Stimulated activated CD4-positive, alpha-beta T cell treated with anti-CD3 and anti-CD28 coated beads, TNF-alpha, amount 100 ng/mL, for 48 hours (primary cell): ENCODE measurements at places on chromosomes 2 and 18.

DNA sequence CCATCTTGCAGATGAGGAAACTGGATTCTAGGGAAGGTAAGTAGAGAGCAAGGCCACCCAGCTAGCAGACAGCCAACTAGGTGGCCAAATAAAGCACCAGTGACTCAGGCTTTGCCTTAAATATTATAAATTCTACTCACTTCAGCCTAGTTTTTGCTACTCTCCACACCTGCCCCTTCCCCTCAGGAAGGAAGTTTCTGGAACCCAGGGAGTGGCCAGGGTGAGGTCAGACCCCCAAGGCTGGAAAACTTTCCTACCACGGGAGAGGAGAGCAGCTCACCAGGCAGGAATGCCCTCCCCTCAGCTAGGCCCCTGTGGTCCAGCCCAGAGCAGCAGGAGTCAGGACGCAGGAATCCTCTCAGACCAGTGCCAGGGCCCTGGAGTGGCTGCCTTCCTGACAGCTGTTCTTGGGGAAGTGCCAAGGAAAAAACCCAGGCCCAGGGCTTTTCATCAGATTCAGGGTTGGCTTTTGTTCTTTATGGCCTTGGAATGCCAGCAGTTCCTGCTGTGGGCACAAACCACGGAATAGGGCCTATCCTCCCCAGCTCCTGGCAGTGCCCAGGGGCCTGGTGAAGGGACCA lies 5.1 kb upstream of the PAX8 start:
- DNase-seq: no peak

DNA sequence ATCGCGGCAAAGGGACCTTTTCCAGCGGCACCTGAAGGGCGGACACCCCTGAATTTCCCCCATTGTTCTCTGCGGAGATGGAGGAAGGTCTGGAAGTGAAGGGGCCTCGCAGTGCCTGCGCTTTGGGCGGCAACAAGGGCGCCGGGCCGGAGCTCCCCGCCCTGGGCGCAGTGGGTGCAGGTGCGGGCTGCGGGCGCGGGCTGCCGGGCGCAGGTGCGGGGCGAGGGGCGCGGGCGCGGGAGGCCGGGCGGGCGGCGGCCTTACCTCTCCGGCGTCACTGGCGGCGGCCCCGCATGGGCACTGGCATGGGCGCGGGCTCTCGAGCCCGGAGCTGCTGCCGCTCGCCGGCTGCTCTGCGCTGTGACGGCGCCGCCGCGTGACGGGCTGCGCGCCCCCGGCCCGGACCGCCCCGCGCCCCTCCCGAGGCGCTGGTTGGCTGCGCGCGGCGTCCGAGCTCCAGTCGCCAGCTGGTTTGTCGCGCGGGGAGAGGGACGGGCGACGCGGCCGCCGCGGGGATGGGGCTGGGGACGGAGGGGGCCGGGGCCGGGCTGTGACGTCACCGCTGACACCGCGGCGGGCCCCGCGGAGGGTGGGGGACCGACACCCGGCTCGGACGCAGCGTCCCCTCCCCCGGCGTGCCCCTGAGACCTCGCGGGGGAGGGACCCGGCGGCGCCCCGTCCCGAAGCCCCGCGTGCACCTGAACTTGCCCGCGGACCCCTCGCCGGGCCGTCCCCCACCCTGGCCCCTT lies at the start of gene KIF1A:
TSS of gene KIF1A (minus strand) at position 362 of the 749 bp plus-strand sequence. CDS start 22,467 bp downstream, outside the sequence.
- no peak for DNase-seq

DNA sequence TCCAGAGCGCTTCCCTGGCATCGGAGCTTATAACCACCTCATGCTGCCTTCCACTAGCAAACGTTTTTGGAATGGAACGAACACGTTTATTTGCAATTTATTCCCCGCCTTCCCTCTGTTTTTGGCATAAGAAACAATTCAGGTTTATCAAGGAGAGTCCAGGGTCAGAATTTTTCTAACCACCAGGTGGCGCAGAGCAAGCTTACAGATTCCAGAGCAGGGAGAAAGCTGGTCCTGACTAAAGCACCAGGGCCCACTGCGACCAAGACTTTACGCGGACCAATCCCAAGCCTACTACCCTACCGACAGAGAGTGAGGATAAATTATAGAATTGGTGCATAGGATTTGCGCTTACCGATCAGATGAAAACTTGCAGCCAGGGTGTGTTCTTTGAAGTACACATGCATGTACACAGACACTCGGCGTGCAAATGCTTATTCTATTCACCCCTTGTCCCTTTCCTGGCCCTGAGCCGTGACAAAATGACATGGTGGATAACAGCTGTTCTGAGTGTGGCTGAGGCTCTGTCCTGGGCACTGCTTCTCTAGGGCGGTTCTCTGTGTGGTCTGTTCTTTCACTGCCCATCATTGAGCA lies 34.7 kb downstream of the NAPG start:
- DNase-seq: peak; percentile 53

DNA sequence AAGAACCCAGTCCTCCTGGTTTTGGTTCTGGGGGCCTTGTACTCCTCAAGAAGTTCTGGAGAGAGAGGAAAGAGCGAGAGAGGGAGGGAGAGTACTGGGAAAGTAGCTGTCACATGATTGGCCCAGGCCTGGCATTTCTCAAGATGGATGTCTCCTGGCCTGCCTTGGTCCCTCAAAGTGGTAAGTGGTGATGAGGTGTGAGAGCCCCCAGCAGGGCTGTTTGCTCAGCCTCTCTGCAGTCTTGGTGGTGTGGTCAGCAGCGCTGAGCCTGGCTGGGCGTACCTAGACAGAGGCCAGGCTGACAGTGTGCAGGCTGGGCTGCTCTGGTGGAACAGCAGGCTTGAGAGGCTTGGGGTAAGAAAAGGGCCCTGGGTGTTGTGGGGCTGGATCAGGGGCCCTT lies 2.5 kb downstream of the SPEG start:
- no peak for DNase-seq

DNA sequence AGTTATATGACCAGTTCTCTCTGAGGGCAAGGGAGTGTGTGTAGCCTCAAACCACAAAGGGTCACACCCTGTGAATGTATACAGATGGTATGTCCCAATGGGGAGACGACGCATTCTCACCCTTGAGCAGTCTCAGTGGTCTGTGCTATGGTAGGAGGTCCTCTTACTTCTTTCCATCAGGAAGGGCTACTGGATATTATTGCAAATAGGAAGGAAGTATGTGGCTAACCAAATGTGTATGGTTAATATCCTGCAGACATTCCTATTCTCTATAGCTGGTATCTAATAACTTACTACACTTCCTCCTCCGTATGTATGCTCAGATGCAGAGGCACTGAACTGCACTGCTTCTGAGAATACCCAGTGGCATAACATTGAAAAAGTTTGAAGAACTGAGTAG lies 306.7 kb upstream of the CCDC68 start:
- DNase-seq: no peak

- DNase-seq: no peak
Measured at GRCh38 chr2:221673248-221673647, 101.1 kb upstream of the EPHA4 start.

DNA sequence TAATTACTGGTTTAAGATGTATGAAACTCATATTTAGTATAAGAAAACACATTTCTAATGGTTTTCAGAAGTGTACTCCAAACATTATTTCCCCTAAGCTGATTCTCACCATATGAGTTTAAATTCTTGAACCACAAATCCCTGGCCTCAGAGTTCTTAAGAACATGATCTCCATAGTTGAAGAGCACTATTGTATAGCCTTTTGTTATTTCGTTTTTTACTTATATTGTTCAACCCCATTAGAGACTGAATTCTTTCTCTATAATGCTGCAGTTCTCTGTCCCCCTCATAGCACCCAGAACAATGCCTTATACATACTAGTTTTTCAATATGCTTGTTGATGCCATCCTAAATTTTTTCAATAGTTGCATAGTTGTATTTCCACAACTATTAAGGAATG lies 85.5 kb upstream of the TMEM17 start:
- DNase-seq: no peak
